ENCODE measurements at places on chromosomes 7 and 10.

GRCh38 chr7:23893942-23894891 lies 184.2 kb downstream of the STK31 start:
- DNase-seq = no peak

DNA sequence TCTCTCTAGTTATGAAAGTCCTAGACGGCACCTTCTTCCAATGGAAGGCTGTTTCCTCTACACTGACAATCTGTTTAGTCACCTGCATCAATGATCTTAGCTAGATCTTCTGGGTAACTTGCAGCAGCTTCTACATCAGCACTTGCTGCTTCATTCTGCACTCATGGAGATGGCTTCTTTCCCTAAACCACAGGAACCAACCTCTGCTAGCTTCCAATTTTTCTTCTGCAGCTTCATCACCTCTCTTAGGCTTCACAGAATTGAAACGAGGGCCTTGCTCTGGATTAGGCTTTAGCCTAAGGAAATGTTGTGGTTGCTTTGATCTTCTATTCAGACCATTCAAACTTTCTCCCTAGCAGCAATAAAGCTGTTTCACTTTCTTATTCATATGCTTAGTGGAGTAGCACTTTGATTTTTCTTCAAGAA lies 24.6 kb downstream of the NAMPT start:
- no peak for DNase-seq

- no peak for DNase-seq
Measured at GRCh38 chr10:71486484-71487114, 89.9 kb downstream of the CDH23 start.

DNA sequence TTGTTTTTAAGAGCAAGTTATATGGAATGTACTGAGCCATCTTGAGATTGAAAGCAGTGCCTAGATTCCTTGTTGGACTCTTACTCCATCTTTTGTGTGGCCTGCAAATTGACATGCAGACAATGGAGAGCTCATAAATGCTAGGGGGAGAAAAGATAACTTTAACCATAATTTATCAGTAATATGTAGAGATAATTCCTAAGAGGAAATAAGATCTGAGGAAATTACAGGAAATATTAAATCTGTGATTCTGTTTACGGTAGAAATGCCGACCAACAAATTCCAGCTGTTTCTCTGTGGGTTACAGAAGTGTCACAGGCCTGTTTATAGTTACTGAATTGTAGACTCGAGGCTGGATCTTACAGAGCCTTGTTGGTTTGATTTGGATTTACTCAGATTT lies 348.0 kb downstream of the SUGCT start:
- DNase-seq = no peak

- DNase-seq = no peak
Measured at GRCh38 chr7:16055263-16055976, 365.9 kb downstream of the CRPPA start.

GRCh38 chr10:78950656-78951587 lies 117.8 kb upstream of the ZMIZ1 start:
- no peak for DNase-seq

- DNase-seq = no peak
Measured at GRCh38 chr10:79468015-79468560, 22.7 kb upstream of the ZCCHC24 start.

- DNase-seq = no peak
Measured at GRCh38 chr7:49631960-49632359, 141.5 kb upstream of the VWC2 start.

Measured in NCI-H1417 treated with DMSO at 0.1 percent for 48 hours (cell line).